ENCODE measurements at places on chromosomes 13 and 19.

- DNase-seq = no peak
Observed at GRCh38 chr13:112793545-112794445, 104.0 kb downstream of the ATP11A start.

DNA sequence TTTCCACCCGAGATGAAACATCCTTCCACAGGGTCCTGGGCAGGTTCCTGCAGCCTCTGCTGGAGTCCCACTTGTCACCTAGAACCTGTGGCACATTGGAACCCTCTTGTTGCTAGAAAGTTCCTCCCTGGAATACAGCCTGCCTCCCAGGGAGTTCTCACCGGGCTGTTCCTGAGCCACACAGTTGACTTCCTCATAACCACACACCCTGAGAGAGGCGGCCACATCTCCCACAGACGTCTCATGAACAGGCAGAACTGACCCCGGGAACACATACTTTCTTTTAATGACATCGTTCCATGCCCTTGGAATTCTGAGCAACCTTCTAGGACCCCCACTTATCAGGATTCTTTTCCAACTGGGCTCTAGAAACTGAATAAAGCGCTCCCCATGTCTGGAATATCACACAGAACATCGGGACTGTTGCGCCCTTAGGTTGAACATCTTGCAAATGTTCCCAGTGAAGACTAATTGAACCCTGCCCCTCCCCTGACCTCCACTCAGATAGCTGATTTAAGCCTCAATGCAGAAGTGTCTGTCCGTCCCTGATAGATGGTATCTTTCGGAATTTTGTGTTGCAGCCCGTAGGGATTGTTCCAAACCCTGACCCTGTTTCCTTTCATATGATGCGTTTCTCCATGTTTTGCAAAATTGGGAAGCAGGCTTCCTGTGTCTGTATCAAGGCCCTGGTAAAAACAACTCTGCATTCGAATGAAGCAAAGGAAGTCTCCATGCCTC lies 91.1 kb downstream of the RAB20 start:
- no peak for DNase-seq

DNA sequence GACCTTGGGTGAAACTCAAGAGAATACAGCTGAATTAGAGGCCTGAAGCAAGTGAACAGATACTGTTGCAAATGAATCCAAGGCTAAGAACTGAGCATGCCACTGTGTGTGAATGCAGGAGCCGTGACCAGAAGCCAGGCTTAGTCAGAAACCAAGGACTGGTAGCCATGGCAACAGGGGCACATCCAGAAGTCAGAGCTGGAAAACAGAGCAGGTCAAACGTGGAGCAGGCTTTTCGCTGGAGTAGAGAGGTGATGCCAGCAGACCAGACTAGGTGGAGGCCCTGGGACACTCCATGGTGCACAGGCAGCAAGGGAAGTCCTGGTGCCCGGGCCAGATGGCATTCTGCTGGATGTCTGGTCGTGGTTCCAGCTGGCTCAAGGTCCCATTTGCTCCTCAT lies 564.1 kb downstream of the PCDH9 start:
- no peak for DNase-seq

DNA sequence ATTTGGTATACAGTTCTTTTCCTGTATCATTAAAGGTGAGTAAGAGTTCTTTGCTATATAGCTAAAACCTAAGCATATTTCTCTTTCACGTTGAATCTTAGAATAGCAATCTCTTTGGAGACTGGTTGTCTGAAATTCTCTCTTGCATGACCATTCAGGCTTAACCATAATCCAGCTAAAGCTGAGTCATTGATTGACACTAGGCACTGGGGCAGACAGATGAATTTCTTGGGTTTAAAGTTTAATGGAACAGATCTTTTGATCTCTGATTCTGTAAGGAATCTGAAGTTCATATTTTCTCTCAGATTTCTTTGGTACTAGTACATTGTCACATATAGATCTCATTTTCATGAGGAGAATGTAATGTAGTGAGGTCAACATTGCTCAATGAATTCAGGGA lies 397.3 kb upstream of the MIR17HG start:
- no peak for DNase-seq

DNA sequence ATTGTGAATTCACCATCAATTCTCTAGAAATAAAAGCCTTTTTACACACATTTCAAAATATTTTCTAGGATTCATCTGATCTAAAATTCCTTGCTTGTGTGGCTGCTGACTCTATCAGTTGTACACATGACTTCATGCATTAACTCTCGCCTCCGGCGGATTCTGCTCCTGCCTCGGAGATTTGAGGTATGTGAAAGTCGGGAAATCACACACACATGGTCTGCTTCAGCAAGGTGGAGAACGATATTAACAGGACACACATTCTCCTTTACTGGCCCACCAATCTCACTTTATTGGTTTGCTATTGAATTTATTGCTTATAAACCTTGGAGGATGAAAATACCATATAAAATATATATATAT lies 855.7 kb downstream of the SLITRK5 start:
- DNase-seq = no peak

Measured in activated CD8-positive, alpha-beta memory T cell treated with anti-CD3 and anti-CD28 coated beads, Interleukin-2, amount 10 ng/mL, durations not matched to agents 7 days and 5 days (primary cell).